ENCODE measurements at places on chromosomes 1 and 21.

GRCh38 chr1:74395571-74395970, 116.8 kb downstream of the LRRC53 start:
- no peak for DNase-seq

- peak; percentile 88 for DNase-seq
Observed at GRCh38 chr21:36203603-36203889, 46.9 kb downstream of the DOP1B start.

GRCh38 chr1:171532520-171532919, 47.2 kb downstream of the PRRC2C start:
- DNase-seq: no peak

DNA sequence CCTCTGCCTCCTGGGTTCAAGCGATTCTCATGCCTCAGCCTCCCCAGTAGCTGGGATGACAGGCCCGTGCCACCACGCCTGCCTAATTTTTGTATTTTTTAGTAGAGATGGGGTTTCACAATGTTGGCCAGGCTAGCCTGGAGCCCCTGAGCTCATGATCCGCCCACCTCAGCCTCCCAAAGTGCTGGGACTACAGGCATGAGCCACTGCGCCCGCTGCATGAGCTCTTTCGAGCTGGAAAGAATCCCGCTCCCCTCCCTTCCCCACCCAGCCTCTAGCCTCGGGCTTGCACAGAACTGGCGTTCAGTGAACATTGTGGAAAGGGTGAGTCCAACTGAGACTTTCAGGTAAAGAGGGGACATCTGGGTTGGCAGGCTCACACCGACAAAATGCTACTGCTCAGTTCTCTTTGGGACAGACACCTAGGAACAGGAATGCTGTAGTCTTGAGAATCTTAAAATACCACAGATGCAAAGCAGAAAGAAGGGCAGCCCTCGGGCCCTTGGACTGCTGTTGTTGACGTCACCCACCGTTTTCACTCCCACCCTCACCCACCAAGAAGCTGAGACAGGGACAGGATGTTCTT, 9.7 kb upstream of the GNG4 start:
- no peak for DNase-seq

GRCh38 chr1:117669572-117669971, 63.7 kb downstream of the TENT5C start:
- no peak for DNase-seq

DNA sequence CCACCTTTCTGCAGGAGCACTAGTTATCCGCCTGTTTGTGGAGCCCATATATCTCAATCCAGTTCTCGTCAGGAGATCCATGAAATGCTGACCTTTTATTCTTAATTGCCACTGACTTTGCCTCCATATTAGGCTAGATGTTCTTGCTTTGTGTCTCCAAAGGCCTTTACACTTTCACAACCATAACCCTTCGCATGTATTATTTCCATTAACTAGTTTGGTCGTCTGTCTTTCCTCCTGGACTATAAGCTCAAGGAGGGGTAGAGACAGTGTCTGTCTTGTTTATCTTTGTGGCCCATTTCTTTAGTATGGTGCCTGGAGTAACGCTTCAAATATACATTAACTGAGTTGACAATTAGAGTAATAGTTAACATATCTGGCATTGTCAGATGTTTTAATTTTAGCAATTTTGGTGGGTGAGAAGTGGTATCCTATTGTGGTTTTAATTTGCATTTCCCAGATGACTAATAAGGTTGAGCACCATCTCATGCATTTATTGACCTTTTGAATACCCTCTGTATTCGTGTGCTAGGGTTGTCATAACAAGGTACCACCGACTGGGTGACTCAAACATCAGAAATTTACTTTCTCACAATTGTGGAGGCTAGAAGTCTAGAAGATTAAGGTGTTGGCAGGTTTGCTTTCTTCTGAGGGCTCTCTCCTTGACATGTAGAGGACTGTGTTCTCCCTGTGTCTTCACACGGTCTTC, 21.7 kb upstream of the IL12RB2 start:
- DNase-seq: peak; percentile 72

GRCh38 chr1:156126630-156127534, 12.4 kb downstream of the LMNA start:
- peak; percentile 79 for DNase-seq

DNA sequence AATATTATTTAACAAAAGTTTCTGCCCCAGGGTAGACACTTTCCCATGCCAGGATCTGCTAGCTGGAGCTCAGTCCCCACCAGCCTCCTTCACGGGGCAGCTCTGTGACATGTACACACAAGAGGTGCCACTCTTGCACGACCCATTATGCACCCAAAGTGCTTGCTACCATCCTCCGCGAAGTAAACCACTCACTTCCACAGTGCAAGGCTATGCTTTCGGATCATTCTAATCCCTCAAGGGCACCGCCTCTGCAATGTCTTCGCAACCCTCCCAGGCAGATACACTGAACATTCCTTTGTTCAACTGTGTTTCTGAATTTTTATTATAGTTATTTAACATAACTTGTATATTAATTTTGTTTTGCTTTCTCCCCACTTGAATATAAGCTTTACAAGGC, 303.8 kb downstream of the VAV3 start:
- DNase-seq: no peak

DNA sequence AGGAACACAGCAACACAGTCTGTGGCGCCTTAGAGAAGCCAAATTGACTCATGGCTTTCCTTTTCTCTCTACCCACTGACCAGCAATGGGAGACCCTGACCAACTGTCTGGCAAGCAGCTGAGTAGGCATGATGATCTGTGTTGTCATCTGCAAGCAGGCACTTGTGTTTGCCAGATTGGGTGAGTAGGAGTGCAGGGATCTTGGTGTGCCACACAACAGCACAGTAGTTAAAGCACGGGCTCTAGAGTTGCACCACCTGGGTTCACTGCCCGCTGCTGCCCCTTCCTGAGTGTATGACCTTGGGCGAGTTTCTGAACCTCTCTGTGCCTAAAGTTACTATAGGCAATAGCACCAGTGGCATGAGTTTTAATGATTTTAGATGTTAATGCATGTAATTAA, 95.7 kb upstream of the CD53 start:
- no peak for DNase-seq

- DNase-seq: no peak
Observed at GRCh38 chr1:159200769-159201168, 3.9 kb upstream of the ACKR1 start.

GRCh38 chr1:27951396-27951795, 8.4 kb upstream of the XKR8 start:
- DNase-seq: no peak

DNA sequence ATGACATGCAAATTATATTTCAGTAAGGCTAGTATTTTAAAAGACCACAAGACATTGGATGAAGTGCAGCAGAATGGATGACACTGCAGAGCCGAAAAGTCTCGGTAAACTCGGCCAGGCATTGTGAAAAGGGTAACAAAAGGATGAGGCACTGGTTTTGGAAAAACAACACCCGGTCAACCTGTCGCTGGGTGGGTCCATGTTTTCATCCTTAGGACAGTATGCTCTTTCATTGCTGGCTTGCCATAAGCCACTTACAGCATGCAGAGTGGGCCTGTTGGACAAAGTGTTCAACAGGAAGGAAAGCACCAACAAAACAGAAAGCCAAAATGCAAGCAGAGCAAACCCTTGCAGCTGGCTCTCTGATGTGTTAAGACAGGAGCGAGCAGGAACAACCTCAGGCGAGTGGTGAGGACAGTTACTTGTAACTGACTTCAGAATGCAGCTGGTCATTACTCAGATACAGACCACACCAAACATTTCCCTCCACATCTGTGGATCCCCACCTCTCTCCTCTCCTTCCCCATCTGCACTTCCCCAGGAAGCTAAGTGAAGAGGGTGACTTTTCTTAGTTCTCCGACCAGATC, 2.9 kb upstream of the RCAN1 start:
- DNase-seq: no peak

- DNase-seq: no peak
Observed at GRCh38 chr1:200710166-200710565, 28.5 kb upstream of the CAMSAP2 start.

DNA sequence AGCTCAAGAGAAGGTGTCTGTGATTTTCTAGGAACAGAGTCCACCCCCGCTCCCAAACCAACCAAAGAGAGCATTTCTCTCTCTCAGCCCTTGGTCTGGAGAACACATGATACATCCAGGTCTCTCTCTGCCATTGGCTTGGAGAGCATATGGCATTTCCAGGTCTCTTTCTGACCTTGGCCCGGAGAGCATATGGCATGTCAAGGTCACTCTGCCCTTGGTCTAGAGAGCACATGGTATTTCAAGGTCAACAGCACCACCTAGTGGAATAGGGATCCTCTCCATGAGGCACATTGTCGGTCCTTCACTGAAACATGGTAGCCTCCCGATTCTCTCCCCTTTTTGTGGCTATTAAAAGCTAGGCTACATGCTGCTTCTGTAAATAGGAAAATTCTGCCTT, 437.7 kb upstream of the OLFM3 start:
- peak; percentile 2 for DNase-seq

DNA sequence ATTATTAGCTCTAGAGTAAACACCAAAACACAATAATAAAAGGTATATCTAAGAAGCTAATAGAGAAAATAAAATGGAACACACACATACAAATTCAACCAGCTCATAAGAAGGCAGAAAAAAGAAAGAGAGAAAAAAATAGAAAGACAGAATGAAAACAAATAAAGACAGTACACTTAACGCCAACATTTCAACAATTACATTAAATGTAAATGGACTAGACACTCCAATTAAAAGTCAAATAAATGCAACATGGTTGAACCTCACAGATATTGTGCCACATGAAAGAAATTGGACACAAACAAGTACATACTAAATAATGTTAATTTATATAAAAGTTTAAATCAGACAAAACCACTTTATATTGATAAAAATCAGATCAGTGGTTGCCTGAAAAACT, 56.0 kb downstream of the SLC44A5 start:
- no peak for DNase-seq

DNA sequence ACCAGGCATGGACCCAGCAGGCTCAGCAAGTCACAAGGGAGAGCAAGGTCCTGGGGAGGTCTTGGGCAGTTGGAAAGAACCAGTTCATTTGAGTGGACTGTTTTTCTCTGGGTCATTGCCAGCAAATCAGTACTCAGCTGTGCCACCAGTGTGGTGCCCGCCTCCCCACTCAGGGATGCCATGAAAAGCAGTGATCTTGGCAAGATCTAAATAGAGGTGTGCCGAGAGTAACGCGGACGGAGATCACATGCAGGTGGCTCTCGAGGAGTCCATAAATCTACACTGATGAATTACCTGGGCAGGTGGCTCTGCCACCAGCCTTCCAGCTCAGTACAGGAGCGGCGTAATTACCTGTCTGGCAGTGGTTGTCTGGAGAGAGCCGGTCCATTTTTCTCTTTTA, 642.2 kb downstream of the PTPRU start:
- no peak for DNase-seq

GRCh38 chr1:60935599-60936110, 146.7 kb upstream of the NFIA start:
- no peak for DNase-seq

- DNase-seq: no peak
Observed at GRCh38 chr1:23384312-23385058, 14.8 kb upstream of the ZNF436 start.

DNA sequence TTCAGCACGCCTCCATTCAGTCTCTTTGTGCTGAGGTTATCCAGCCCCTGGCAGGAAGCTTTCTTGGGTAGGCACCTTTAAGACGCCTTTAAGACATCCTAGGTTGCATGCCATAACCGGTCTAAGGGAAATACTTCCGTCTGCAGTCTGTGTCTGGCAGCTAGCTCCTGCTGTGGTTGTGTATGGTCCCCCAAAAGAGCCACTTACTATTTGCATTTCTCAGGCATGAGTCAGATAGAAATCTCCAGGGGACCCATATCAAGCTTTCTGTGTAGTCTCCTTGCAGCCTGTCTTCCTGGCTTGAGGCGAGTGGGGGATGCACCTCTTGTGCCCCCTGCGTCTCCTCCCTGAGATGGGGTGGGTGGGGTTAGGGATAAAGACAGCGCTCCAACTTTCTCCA, 10.0 kb upstream of the RYR2 start:
- no peak for DNase-seq

DNA sequence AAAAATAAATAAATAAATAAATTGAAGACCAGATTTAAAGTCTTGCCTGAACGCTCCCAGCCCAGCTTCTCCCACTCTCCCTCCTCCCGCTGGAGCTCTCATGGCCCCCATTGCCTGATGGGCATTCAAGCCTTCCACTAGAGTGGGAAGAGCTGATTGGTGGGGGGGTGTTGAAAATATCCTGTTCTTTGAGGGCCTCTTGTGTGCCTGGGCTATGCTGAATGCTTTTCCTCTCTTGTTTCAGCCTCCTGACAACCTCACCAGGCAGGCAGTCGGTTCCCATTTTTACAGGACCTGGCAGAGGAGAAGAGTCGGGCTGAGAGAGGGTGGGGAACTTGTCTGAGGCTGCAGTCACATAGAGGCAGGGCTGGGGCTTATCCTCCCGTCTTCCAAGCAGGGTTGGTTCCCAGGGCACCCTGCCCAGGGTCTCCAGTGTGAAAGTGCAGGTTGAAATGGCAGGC, 59.2 kb upstream of the SSBP3 start:
- DNase-seq: no peak

GRCh38 chr21:16347223-16347622, 617.4 kb downstream of the USP25 start:
- no peak for DNase-seq

DNA sequence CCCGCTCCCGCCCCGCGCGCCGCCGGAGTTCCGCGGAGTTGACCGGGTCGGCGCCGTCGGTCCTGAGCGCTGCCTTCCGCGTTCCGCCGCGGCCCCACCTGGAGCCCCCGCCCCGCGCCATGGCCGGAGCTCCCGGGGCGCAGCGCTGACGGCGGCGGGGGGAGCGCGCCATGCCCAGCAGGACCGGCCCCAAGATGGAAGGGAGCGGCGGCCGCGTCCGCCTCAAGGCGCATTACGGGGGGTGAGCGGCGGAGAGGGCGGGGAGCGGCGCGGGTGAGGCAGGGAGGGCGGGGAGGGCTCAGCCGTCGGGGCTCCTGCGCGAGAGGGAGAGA, 216 bp downstream of the PRKCZ start:
- DNase-seq: no peak

- no peak for DNase-seq
Observed at GRCh38 chr1:64263335-64263734, 59.9 kb downstream of the UBE2U start.

GRCh38 chr1:198499588-198499987, 40.9 kb downstream of the ATP6V1G3 start:
- peak; percentile 26 for DNase-seq

- no peak for DNase-seq
Observed at GRCh38 chr1:45243476-45244343, 37.3 kb upstream of the ZSWIM5 start.

DNA sequence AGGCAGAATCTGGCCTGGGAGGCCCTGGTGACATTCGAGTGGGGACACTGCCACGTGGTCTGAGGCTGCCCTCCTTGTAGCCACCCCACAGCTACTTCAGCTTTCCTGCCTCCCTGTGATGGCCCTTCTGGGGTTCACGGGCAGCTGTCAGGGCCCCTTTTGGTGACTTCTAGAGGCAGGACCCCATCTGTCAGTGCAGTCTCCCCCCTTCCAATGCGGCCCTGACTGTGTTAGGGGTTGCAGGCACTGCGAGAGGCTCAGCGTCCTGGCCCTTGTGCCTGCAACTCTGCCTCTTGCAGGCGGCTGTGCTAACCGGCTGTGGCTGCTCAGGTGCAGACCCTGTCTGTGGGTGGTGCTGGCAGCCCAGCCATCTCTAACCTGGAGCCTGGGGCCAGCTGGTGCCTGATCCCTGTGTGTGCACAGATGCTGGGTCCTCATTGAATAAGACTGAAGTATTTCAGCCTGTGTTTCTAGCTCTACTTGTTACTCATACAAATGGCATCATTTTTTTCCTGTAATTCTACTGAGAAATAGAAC, 62.2 kb downstream of the S100B start:
- DNase-seq: no peak

Data from astrocyte of the hippocampus (primary cell).